Thyroid gland (tissue), 4 donors: ENCODE measurements at places on chromosomes 4 and X. TPM values are rescaled to one million over a fixed set of nuclear protein-coding genes. Genes with fewer than 3 reads are reported as not detected.

Gene WAS
- 2.1 TPM for total RNA-seq

Gene FAM47A
- 0.11 TPM for total RNA-seq

Gene CCDC120
- total RNA-seq, result 6.0 TPM

Gene GC
- not detected for total RNA-seq
